ENCODE measurements at places on chromosomes 4 and X.

DNA sequence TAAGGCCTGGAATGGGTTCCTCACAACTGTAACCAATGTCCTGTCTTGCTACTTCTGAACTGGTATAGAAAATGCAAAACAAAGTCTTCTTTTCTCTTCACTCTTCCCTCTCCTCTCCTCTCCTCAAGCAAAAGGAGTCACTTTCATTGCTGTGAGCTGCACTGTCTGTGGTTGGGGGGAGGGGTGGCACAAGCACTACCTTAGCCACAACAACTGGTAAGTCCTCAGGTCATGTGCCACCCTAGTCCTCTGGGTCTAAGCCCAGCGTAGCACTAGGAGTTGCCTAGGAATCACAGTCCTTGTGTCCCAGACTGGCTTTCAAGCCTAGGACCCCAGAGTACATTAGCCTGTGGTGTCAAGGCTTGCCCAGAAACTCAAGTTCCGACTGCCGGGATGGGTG is 859.3 kb upstream of the AMOT start:
- DNase-seq: no peak

GRCh38 chrX:8728932-8729535 is 2.9 kb downstream of the ANOS1 start:
- DNase-seq: no peak

DNA sequence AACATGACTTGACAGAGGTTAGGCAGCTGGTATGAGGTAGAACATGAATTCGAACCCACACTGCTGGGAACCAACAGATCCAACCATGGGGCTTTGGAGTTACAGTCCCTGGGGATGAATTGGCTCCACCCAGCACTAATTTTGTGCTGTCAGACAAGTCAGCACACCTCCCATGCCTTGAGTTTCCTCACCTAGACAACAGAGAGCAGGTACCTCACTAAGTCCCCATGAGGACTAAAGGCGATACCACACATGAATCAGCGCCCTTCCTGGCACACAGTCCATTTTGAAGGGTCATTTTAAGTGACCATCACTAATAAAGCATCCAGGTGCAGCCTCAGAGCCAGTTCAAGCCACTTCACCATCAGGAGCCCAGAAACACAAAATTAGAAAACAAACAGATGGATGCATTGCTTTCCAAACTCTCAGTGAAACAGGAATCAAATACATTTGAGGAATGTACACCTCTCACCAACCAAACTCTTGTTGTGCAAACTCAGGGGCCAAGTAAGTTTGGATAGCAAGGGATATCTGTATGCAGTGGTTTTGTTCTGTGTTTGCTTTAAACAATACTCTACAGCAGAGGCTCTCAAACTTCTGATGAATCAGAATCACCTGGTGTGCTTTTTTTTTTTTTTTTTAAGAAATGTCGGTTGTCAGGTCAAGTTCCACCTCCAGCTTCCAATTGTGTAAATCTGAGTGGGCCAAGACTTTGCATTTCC is 10.1 kb downstream of the IDS start:
- no peak for DNase-seq

DNA sequence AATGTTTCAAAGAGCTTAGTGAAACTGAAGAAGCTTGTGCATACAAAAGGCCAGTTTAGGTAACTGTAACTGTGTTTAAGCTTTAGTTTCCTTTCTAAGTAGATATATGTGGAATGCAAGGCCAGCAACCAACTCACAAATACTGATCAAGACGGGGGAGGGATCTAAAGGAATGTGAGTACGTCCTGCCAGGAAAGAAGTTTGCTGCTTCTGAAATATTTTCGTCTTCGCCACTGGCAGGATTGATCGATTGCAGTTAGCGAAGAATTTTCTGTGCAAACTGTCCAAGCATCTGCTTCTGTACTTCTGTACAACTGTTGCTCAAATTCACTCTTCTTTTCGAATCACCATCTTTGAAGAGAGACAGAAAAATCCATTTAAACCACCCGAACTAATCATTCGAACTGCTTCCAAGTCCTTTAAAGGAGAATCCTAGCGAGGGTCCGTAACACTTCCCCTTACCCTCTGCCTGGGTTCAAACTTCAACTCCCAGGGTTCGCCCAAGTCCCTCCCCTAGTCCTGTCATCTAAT is 373 bp upstream of the INTS6L start:
- DNase-seq: no peak

- no peak for DNase-seq
These were observed 222.1 kb upstream of the TAPT1 start for GRCh38 chr4:16448241-16448840.

DNA sequence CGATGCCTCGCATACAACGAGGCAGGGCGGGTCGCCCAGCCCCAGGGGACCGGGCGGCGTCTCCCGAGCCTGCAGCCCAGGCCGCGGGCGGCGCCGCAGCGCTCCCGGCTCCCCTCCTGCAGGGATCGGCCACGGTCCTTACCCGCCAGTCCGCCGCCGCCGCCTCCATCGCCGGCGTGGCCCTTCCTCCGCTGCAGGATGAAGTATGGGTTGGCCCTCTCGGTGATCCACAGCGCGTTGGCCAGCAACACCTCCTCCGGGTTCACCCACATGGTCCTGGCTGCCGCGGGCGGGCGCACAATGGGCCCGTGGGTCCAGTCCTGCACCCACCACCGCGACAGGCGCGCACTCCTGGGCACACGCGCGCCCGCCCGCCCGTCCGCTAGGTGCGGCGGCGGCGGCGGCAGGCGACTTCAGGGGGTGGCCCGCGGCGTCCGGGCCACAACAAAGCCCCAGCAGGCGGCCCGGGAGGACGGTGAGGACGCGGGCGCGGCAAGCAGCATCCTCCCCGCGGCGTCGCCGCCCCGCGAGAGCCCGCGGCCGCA is 339 bp downstream of the TBC1D9 start:
- DNase-seq: peak; percentile 15

DNA sequence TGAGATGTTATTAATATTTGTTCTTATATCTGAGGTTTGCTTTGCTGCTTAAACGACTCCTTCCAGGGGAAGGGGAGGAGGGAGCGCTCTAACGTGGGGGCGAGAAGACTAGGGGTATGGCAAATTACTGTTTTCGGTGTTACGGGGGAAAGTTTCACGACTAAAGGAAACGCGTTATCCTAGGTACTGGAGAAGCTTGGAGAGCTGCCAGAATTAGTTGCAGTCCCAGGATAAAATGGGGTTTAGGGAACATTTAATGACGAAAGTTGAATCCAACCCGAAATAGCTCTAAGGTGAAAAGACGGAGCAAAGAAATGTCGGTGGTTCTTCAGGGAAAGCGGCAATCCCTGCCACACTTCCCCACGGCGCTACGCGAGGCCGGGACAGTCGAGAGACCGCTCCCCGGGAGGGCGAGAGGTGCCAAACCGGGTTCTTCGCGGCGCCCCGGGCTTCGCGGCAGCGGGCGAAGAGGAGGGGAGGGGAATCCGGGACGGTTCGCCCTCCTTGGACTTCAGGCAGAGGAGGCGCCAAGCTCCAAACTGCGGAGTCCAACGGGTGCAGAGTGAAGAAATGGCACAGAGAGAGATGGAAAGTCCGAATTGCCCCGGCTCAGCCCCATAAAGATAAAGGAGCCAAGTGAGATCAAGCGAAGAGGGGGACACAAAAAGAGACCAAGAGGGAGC is 724 bp downstream of the THOC2 start:
- no peak for DNase-seq

GRCh38 chr4:29467044-29467717 is 1253.0 kb upstream of the PCDH7 start:
- no peak for DNase-seq

GRCh38 chrX:102517326-102517725 is 787 bp upstream of the TMSB15A start:
- no peak for DNase-seq

DNA sequence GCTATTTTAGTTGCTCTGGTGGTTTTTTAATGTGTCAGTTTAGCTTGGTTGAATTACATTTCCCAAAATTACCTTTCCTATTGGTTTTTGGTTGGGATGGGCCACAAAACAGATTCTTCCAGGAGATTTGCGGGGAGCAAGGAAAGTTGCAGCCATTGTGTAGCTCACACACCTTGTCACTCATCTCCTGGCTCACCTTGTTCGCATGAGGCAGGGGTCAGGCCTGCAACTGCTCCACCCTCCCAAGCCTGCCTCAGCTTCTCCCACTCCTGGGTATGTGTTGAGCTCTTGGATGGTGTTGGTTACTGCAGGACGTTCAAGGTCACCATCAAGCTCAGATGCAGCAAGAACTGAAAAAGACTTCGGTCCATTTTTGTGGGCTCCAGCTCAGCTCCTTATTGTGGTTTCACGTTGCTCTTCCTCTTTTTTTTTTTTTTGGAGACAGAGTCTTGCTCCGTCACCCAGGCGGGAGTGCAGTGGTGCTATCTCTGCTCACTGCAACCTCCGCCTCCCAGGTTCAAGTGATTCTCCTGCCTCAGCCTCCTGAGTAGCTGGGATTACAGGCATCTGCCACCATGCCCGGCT is 95.6 kb upstream of the METTL14 start:
- DNase-seq: no peak

GRCh38 chr4:120052856-120053255 is 13.8 kb downstream of the MAD2L1 start:
- no peak for DNase-seq
